ENCODE measurements at places on chromosomes 16 and 17.

DNA sequence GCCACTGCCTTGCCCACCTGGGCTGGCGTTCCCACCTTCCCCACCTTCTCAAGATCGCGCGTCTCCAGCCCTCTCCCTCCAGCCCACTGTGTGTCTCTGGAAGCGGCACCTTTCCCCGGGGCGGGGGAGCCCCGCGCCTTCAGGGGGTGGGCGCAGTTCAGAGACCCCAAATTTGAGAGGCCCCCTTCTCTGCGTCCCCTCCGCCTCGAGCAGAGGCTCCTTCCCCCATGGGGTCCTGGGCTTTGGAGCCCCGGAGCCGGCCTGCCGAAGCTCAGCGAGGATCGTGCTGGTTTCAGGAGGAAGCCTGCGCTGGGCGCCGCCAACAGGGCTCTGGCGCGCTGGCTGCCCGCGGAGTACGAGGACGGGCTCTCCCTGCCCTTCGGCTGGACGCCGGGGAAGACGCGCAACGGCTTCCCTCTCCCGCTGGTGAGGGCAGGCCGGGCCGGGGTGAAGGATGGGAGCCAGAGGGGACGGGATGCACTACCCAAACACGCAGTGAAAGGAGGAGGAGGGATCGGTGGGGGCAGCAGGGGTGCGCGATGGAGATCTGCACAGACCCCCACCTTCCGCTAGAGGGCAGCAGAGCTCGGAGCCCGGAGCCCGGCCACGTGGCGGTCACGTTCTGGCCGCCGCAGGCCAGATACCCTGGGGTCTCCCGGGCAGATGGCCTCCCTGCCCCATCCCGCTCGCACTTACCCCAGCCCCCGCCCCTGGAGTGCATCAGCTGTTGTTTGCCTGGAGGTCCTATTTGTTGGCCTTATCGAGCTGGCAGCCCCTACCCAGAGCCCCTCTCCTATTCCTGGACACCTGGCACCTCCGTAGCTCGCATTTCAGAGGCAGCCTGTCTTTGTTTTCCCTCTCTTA is 11.1 kb downstream of the LPO start:
- peak; percentile 69 for DNase-seq

GRCh38 chr16:54226296-54227010 is 60.1 kb downstream of the IRX3 start:
- no peak for DNase-seq

DNA sequence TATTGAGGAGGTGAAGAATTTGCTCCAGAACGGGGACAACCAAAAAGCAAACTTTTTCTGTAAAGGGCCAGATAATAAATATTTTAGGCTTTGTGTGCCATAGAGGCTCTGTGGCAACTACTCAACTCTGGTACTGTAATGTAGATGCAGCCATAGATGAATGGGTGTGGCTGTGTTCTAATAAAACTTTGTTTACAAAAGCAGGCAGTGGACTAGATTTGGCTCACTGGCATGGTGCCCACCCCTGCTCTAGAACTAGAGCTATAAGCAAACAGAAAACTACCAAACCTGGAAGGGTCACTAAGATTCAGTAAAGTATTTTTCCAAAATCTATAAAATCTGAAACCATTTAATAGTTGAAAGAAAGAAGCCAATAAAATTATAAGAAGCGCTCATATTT is 24.6 kb upstream of the SMURF2 start:
- no peak for DNase-seq

- DNase-seq, result no peak
Observed at GRCh38 chr17:57044976-57045867, 39.8 kb upstream of the AKAP1 start.

- no peak for DNase-seq
Observed at GRCh38 chr17:32625971-32626370, 139.2 kb downstream of the CDK5R1 start.

GRCh38 chr16:4319454-4320421 is 3.9 kb downstream of the GLIS2 start:
- peak; percentile 37 for DNase-seq

DNA sequence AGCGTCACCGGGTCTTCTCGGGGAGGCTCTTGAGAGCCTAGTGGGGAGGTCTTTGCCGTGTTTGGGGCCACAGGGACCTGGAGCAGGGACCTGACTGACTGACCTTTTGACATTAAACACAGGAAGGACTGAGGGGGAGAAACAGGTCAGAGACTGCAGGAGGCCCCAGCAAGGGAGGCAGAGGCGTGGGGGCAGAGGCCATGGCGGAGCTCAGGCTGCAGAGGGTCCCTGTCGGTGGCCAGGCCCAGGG is 41.6 kb upstream of the GSE1 start:
- DNase-seq, result no peak

GRCh38 chr17:37391146-37391545 is 15.4 kb downstream of the C17orf78 start:
- DNase-seq, result no peak

GRCh38 chr16:60792437-60792836 is 1243.8 kb downstream of the CDH8 start:
- no peak for DNase-seq

DNA sequence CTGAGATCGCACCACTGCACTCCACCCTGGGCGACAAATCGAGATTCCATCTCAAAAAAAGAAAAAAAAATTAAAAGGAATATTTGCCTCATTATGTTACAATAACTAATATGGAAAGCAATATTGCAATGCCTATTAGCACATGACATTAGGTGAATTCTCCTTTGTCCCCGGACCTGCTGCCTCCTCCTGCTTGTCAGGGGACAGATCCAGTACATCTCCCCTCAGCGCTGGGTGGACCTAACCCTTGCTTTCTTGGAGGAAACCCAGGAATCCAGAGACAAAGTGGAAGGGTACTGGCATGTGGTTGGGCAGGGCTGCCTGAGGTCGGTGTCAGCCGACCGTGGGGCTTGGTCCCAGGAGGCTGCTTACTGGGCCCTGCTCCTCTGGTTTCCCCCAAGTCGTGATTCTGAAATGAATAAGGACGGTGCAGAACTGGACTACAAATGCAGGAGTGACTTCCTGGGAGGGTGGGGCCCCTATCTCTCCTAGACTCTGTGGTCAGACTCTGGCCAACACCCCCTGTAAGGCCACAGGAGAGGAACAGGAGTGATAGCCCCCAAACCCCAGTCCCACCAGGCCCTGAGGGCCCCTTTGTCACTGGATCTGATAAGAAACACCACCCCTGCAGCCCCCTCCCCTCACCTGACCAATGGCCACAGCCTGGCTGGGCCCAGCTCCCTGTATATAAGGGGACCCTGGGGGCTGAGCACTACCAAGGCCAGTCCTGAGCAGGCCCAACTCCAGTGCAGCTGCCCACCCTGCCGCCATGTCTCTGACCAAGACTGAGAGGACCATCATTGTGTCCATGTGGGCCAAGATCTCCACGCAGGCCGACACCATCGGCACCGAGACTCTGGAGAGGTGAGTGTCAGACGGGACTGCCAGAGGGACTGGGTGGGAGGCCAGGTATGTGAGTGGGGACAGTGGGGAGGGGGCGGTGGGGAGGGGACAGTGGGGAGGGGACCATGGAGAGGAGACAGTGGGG is at the start of gene HBZ:
Gene HBZ, plus strand, starts transcription at position 504 of the 988 bp plus-strand sequence. Its CDS starts 266 bp downstream, at position 770.
- DNase-seq, result no peak

GRCh38 chr17:1834380-1835149 is 4.8 kb downstream of the RPA1 start:
- no peak for DNase-seq

DNA sequence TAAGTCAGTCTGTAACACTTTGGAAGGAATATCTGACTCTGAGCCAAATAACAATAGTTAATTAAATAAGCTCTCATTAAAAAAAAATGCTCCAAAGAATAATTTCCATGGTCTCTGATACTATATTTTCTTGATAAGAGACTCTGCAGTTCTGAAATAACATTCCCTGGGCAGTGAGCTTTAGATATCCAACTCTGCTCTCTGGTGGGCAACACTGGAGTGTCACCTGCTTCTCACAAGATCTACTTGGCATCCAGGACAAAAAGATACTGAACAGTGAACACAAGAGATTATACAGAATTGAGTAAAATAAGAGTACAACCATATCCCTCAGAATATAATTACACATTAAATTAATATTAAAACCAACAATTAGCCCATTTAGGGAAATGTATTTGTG is 13.7 kb downstream of the BLMH start:
- DNase-seq, result no peak

- no peak for DNase-seq
Observed at GRCh38 chr16:69083306-69083941, 22.0 kb upstream of the HAS3 start.

- no peak for DNase-seq
Observed at GRCh38 chr17:44258811-44259351, 9.1 kb downstream of the SLC4A1 start.

GRCh38 chr17:70076831-70077230 is 1.8 kb downstream of the KCNJ16 start:
- DNase-seq, result no peak

DNA sequence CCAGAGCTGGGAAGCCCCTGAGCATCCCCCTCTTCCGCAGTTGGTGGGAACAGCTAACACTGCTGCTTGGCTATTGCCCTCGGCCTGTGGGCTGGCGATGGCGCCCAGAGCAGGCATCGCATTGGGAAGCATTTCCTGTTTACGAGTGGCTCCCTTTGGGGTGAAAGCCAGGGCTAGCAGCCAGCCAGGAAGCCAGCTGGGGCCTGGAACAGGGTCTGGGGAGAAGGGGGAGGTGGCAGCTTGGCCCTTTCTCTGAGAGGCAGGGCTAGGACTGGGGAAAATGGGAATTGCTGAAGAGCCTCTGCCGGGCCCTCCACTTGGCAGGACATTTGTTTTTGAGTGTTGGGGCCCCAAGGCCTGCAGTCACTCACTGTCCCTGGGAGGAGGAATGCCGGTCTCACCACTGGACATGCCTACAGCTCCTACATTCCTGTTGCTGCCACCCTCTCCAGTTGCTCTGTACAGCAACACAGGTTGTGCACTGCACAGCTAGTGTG is 2.4 kb upstream of the MTSS2 start:
- no peak for DNase-seq

GRCh38 chr16:79601931-79602627 is 1.5 kb upstream of the MAF start:
- DNase-seq, result peak; percentile 82

- DNase-seq, result no peak
Observed at GRCh38 chr16:84842516-84843148, 22.8 kb downstream of the CRISPLD2 start.

DNA sequence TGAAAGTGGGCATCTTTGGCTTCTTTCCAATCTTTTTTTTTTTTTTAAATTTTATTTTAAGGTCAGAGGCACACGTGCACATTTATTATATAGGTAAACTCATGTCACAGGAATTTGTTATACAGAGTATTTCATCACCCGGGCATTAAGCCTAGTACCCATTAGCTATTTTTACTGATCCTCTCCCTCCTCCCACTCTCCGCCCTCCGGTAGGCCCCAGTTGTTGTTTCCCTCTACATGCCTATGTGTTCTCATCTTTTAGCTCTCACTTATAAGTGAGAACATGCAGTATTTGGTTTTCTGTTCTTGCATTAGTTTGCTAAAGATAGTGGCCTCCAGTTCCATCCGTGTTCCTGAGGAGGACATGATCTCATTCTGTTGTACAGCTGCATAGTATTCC is 108.5 kb downstream of the CYB561 start:
- DNase-seq, result no peak

DNA sequence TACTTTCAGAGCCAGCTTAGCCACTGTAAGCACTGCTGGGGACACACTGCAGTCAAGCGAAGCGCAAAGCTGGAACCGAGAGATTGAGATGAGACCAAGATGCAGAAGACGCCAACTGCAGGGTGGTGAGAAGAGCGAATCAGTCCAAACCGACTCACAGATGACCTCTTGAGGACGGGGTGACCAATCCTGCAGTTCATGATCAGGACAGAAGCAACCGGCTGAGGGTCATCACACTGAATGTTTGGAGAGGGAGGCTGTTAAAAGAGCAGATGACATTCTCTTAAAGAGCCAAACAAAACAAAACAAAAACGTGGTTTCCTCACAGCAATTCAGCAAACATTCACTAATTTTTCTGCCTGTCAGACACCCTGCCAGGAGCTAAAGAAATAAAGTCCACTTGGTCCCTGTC is 8.5 kb downstream of the HASPIN start:
- DNase-seq, result no peak

DNA sequence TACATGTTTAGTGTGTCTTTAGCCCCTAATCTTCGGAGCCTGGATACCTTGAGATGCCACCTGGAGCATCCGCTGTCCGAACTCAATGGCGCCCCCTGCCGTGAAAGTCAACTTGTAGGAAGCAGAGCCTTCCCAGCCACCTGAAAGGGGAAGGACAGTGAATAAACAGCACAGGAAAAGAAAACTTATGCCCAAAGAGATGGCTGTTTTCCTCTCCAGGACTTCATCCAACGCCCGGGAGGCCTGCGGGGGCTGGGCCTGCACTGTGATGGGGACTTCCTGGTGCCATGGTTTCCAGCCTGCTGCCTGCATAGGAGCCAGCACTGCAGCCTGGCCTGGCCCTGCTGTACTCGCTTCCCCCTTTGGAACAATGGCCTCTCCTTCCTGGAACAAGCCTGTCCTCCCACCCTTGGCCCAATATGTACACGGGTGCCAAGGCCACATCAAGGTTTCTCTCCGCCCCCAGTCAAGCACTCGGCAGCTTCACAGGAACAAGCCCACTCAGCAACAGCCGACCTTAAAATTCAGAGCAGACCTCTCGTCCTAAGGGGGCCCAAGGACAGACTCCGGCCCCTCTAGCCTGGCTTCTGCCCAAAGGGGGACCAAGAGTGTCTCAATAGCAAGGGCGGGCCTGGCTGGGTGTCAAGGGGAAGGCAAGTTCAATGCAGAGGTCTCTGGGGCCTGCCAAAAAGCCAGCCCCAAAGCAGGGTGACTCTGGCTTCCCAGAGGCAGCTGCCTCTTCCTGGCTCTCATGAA is 4.5 kb upstream of the UNC13D start:
- DNase-seq, result peak; percentile 73

- no peak for DNase-seq
Observed at GRCh38 chr17:76536511-76537287, 810 bp downstream of the CYGB start.

DNA sequence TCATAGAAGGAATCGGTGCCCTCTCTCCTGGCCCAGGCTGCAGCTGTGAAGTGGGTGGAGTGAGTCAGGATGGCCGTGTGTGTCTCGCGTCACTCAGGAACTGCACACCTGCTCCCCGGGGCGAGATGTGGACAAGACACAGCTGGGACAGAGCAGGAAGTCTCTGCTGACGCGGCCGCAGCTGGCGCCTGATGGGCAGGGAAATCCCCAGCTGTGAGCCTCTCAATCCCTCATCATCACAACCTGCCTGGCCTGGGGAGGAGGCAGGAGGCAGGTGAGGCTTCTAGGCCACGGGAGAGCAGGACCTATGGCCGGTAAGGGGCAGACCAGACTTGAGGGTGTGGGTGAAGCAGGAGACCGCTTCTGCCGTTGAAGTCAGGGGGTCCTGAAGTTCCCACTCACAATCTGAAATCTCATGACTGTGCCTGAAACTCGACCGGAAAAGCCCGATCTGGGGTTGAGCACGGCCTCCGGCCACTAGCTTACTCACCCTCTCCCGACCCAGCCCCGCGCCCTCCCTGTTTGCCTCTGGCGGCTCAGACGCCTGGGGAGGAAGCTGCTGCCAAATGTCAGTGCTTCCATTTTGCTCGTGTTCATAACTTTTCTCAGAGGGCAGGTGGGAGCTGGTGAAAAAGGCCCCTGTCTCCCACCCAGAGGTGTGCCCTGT is 1.1 kb upstream of the TRPV3 start:
- DNase-seq, result peak; percentile 29

- DNase-seq, result no peak
Observed at GRCh38 chr17:48642843-48643696, 16.9 kb upstream of the HOXB9 start.
